ENCODE measurements at places on chromosomes 7 and 10. TPM values are rescaled to one million over a fixed set of nuclear protein-coding genes. Genes with fewer than 3 reads are reported as not detected.

Gene IGFBP1
- polyA plus RNA-seq, result not detected

Gene CDK1
- polyA plus RNA-seq, result 0.47 TPM

Gene SLC26A5
- polyA plus RNA-seq, result not detected

Gene PIP
- not detected for polyA plus RNA-seq

Gene GIMAP7
- 23.7 TPM for polyA plus RNA-seq

Gene TEX36
- polyA plus RNA-seq, result not detected

Gene KLF14
- polyA plus RNA-seq, result 0.48 TPM

Gene OR2A7
- polyA plus RNA-seq, result not detected

Gene DYDC2
- polyA plus RNA-seq, result not detected

Gene RELN
- 0.10 TPM for polyA plus RNA-seq

Gene ORAI2
- polyA plus RNA-seq, result 1.3 TPM

Gene ERVW-1
- polyA plus RNA-seq, result not detected

Gene ACBD5
- 18.4 TPM for polyA plus RNA-seq

Gene SEMA3C
- 6.6 TPM for polyA plus RNA-seq

Gene GHRHR
- 0.16 TPM for polyA plus RNA-seq

Gene TAF3
- 21.5 TPM for polyA plus RNA-seq

Gene GIMAP1
- 3.5 TPM for polyA plus RNA-seq

Gene EBF3
- 10.1 TPM for polyA plus RNA-seq

Gene SPDYE6
- polyA plus RNA-seq, result 0.08 TPM

Gene SLC26A4
- polyA plus RNA-seq, result 0.13 TPM

Gene OPALIN
- polyA plus RNA-seq, result not detected

Gene PDZD7
- polyA plus RNA-seq, result 0.04 TPM

Gene PRLHR
- not detected for polyA plus RNA-seq

Gene BAIAP2L1
- 0.90 TPM for polyA plus RNA-seq

Gene NODAL
- polyA plus RNA-seq, result 0.08 TPM

Gene UBE3C
- 94.2 TPM for polyA plus RNA-seq

Gene TMEM270
- not detected for polyA plus RNA-seq

Gene EIF5AL1
- 0.96 TPM for polyA plus RNA-seq

Gene MOGAT3
- not detected for polyA plus RNA-seq

Gene GALNT17
- 0.65 TPM for polyA plus RNA-seq

Gene CREB5
- polyA plus RNA-seq, result 1.2 TPM

Gene MYOF
- 2.1 TPM for polyA plus RNA-seq

Gene OGDHL
- polyA plus RNA-seq, result 0.01 TPM

All from psoas muscle (tissue), 8 donors.